Activated B cell treated with CpG ODN at 0.5 μM for 24 hours (primary cell): ENCODE measurements at places on chromosomes 6 and 20. TPM values are rescaled to one million over a fixed set of nuclear protein-coding genes. Genes with fewer than 3 reads are reported as not detected.

- DNase-seq: no peak
These were observed 547.2 kb upstream of the JAG1 start for GRCh38 chr20:11221046-11221445.

DCDC2 gene
- total RNA-seq: not detected in 2 replicates

DNA sequence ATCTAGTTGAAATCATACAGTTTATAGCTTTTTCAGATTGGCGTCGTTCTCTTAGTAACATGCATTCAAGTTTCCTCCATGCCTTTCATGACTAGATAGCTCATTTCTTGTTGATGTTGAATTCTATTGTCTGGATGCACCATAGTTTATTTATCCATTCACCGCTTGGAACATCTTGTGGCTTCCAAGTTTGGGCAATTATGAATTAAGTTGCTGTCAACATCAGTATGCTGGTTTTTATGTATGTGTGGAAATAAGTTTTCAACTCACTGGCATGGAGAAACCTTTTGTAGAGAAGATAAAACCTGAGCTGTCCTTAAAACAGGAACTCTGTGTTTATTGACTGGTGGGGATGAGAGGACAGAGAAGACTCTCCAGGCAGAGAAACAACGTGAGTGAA lies 248.0 kb downstream of the CDC5L start:
- no peak for DNase-seq

EPHA7 gene
- total RNA-seq: not detected in 2 replicates

DNA sequence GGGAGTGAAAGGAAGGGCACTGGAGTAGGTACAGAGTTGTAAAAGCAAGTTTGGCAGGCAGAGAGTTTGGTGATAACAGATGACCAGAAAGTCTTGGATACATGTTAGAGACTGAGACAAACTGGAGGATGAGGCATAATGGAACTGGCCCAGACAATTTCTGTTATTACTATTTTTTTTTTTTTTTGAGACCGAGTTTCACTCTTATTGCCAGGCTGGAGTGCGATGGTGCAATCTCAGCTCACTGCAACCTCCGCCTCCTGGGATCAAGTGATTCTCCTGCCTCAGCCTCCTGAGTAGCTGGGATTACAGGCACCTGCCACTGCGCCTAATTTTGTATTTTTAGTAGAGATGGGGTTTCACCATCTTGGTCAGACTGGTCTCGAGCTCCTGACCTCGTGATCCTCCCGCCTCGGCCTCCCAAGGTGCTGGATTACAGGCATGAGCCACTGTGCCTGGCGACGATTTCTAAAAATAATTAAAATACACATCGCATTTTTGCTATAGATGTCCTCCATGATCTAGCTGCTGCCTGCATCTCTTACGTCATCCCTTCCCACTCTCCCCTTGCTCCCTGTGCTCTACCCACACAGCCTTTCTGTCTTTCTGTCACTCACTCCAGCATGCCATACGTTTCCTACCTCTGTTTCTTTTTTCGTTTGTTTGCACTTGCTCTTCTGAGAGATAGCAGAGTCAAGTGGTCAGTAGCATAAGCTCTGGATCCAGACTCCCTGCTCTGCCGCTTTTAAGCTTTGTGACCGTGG lies 23.5 kb downstream of the MAPK14 start:
- DNase-seq: no peak

GRCh38 chr6:2940010-2940850 lies 31.1 kb downstream of the SERPINB6 start:
- peak; percentile 39 for DNase-seq

MICA gene
- 8.9 and 9.0 TPM in 2 replicates for total RNA-seq

GRCh38 chr20:33789109-33789857 lies 21.9 kb upstream of the CHMP4B start:
- DNase-seq: no peak

GRCh38 chr6:62265906-62266525 lies 20.0 kb downstream of the KHDRBS2 start:
- no peak for DNase-seq

GRCh38 chr6:169162752-169163407 lies 90.8 kb downstream of the THBS2 start:
- no peak for DNase-seq

PACRG gene
- total RNA-seq: not detected in 2 replicates

DNA sequence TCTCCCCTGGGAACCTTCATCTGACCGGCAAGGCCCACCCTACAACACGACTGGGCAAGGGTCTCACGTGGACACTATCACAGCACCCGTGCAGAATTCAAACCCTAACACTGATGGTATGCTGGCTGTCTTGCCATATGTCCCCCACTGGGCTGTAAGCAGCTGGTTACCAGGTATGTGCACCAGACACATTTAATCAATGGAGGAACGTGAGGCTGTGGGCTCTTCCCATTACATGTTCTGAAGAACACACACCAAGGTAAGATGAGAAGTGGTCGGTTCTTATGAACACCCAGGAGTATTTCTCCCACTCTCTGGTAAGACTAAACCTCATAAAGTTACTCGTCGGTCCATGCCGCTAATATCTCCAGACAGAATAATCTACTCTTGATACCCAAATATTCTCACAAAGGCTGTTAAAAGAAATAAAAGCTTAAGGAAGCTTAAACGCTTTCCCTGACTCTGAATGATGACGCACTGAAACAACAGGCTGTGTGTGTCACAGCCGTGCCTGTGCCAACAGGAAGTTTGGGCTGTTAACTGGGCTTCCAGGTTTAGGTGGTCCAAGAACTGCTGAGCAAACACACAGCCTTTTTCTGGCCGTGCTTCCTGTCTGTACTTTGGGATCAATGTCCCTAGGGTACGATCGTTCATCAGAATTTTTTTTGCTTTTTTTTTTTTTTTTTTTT lies 75.3 kb downstream of the SLC23A2 start:
- no peak for DNase-seq

DNA sequence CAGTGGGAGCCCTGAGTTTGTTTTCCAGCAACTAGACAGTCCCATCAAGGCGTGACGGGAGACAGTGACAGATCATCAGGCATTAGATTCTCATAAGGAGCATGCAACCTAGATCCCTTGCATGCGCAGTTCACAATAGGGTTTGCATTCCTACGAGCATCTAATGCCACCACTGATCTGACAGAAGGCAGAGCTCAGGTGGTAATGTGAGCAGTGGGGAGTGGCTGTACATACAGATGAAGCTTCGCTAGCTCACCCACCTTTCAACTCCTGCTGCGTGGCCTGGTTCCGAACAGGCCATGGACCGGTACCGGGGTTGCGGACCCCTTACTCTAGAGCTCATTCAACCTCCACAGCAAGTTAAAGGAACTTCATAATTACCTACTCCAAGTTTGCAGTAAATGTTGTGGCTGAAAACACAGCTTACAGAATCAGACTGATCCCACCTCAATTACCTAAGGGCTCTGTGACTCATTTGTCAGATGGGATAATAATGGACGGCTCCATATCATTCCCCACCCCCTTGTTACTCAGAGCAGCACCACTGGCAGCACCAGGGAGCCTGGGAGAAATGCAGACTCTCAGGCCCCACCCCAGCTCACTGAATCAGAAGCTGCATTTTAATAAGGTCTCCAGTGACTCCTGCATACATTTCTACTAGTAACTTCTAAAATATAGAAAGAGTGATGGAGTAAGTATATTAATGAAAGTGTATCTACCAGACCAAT lies 15.7 kb downstream of the PXMP4 start:
- DNase-seq: no peak

DNA sequence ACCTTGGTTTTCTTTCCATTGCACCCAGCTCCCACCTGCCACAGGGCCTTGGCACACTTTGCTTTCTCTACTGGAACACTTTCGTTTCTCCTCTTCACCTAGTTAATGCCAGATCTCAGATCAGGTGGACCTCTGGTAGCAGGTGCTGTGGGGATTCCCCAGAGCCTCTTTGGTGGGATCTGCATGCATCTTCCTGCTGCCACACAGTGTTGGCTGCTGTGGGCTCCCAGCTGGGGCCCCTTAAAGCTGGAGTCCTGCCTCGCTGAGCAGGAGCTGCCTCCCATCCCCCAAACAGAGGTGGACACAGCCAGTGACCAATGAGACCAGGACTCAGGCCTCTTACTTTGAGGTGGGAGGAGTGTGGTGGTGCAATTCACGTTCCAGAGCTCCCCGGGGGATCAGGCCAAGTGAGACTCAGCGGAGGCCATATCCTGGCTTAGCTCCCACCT lies 28.4 kb downstream of the CEBPB start:
- DNase-seq: no peak

TRIM15 gene
- not detected in 2 replicates for total RNA-seq

CD93 gene
- not detected in 2 replicates for total RNA-seq

DNA sequence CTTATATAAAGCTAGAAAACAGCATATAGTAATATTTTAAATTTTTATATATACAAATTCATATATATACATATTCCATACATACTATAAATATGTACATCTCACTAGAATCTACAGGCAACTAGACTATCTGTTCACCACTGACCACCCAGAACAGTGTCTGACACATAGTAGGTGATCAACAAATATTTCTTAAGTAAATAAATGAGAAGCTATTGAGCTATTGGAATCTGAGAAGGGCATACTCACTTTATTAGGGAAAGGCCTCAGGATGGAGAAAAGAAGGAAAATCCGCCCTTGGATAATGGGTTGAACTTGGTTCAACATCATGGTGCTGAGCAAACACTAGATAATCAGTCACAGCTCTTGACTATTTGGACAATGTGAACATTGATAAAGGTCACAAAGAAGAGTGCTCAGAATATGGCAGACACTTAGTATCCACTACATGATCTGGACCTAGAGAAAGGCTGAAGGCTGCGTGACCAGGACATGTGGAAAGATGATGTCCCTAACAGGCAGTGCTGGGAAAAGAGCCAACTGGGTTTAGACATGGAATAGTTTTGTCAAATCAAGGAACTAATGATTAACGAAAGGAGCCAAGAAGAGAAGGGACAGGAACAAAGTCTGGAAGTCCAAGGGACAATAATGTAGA lies 186.1 kb downstream of the TASP1 start:
- no peak for DNase-seq

DNA sequence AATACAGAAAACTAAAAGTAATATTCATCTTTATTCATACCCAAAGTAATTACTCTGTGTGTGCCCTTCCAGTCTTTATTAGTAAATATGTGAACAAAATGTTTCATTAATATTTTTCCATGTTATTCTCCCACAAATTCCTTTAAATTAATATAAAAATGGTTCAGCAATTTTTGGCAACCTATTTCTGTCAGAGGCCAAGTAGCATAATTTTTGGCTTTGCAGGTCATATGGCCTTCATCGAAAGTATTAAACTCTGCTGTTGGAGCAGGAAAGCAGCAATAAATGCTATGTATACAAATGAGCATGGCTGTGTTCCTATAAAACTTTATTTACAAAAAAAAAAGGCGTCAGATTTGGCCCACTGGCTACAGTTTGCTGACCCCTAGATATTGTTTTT lies 16.1 kb downstream of the ZC2HC1B start:
- DNase-seq: no peak
